ENCODE measurements at places on chromosomes 12 and 14. TPM values are rescaled to one million over a fixed set of nuclear protein-coding genes. Genes with fewer than 3 reads are reported as not detected.

Gene KRT4
- 2.8 TPM for polyA plus RNA-seq

DNA sequence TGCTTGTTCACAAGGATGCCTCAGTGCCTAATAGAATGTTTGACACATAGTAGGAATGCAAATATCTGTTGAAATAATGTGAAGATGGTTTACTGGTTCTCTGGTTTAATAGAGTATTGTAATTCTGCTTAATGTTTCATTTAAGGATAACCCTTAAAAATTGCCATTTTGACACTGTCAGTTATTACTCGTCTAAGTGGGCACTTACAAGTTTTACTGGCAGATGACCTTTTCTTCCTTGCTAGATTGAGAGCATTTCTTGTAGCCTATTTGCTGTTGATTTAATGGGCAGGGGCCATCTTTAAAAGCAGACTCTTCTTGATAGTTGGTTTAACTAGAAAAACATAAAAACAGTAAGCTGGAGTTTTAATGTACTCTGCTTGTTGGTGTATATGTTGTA, 1.9 kb downstream of the TMEM263 start:
- no peak for DNase-seq

Gene PARP2
- 50.3 TPM for polyA plus RNA-seq

- DNase-seq = peak; percentile 63
Measured at GRCh38 chr14:68922201-68922621, 56.9 kb downstream of the ACTN1 start.

Measured in right lung (tissue), 10 donors.